ENCODE measurements at places on chromosomes 4 and X.

DNA sequence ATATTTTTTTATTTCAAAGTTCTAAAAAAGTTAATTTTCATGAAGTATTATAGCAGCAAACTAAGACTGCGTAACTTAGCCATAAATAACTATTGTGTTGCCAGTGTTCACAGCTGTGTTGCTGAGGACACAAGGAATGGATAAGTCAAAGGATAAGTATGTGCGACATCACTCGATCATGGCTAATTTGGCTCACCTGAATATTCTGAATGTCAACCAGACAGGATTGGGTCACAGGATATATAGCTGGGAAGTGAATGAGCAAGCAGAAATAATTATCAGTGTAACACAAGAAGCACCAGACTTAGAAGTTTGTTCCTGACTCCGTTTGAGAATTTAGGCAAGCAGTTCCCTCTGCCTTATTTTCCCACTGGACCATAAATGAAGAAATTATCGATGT lies 33.9 kb downstream of the PRDM8 start:
- DNase-seq = no peak

- DNase-seq = no peak
Observed at GRCh38 chr4:48853604-48854394, 22.9 kb downstream of the OCIAD1 start.

DNA sequence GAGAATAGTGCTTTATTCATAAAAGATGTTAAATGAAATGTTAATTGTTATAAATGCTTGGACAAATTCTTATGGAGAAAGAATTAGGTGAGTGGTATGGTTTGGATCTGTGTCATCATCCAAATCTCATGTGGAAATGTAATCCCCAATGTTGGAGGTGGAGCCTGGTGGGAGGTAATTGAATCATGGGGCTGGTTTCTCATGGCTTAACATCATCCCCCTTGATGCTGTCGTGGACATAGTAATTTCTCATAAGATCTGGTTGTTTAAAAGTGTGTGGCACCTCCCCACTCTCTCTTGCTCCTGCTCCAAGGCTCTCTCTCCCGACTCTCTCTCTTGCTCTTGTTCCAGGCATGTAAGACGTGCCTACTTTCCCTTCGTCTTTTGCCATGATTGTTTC lies 22.5 kb downstream of the GYPE start:
- no peak for DNase-seq

DNA sequence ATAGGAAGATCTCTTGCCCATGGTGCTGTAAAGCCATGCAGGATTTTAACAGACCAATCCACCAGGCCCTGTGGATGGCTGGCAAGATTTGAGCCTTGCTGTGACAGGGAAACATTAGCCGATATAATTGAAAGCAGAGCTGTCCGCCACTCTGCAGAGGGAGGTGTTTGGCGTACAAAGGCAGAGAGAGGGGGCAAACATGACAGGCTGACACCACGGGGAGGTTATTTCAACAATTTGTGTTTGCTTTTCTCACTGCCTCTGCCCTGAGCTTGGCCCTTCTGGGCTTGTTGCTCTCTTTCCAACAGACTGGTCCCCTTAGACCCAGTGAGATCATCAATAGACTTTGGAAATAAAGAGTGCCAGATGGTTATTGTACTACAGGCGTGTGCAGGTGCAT lies 59.4 kb downstream of the CLNK start:
- peak; percentile 17 for DNase-seq

- DNase-seq = peak; percentile 80
Observed at GRCh38 chrX:119235872-119236622, at the start of gene PGRMC1. TSS of gene PGRMC1 (plus strand) at chrX:119236285. CDS start at chrX:119236364, 79 bp downstream.

- no peak for DNase-seq
Observed at GRCh38 chrX:71637253-71637618, 18.9 kb upstream of the CXCR3 start.

- no peak for DNase-seq
Observed at GRCh38 chr4:155624478-155624877, 42.2 kb upstream of the GUCY1A1 start.

GRCh38 chrX:45261005-45261404 lies 60.3 kb upstream of the DIPK2B start:
- no peak for DNase-seq

DNA sequence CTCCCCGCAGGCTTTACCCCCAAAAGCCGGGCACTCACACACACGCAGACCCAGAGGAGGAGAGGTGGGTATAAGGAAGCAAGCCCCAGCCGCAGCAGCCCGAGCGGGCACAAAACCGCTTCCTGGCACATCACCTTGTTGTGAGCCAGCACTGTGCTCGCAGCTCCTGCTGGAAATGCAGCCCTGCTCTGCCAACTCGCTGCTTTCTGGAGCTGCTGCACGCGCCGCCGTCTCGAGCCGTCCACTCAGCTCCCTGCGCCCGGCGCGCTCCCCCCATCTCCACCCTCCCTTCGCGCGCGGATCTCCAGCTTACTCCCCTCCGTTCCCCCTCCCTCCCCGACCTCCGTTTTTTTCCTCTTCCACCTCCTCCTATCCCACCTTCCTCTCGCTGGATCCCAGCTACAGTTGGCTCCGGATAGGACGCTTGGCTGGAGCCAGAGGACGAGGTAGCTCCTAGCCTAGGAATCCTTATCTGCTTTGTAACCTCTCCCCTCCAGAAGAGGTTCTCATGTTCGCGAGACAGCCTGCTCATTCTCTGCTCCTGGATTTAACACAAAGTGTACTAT lies at the start of gene SPOCK3:
Gene SPOCK3, minus strand, starts transcription at position 179 of the 566 bp plus-strand sequence.
- DNase-seq = peak; percentile 11

GRCh38 chr4:184689681-184690080 lies 40.1 kb downstream of the PRIMPOL start:
- no peak for DNase-seq

GRCh38 chr4:27270435-27270834 lies 409.8 kb downstream of the STIM2 start:
- DNase-seq = no peak

- no peak for DNase-seq
Observed at GRCh38 chrX:115339441-115340025, 50.0 kb downstream of the LUZP4 start.

DNA sequence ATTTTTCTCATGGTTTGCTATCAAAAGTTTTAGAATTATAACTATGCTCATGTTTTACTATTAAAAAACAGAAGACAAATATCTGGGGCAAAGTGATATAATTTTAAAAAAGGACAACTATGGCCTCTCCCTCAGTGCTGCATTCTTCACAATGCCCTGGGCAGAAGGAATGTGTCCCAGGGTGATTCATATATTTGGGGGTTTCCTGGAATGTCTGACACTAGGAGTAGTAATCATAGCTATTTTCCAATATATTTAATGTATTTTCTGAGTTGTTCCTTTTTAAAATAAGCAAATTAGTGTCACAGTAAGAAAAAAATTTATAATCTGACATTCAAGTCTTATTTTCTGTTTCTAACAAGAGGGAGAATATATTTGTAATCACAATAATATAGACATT lies 281.7 kb downstream of the UNC5C start:
- no peak for DNase-seq

GRCh38 chr4:61203436-61203790 lies 3.3 kb downstream of the ADGRL3 start:
- DNase-seq = no peak

DNA sequence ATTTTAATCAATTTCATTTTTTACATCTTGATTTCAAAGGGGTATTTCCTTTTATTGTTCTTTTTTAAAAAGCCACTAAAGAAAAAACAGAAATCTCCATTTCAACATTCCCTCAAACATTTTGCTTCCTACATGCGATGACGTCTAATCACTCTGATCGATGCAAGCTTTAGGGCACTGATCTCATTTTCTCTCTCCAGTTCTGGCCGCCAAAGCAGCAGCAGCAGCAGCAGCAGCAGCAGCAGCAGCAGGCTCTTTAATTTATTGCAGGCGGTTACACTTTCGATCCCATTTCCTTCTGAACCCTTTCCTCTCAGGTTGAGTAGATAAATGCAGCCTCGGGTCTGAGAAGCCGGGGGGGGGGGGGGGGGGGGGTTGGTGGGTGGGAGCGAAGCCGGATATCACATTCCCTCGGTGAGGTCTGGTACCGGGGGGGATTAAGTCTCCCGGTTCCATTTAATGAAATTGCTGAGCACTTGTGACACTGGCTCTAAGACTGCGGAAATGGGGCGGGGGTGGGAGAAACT lies 3.4 kb upstream of the PCDH7 start:
- no peak for DNase-seq

DNA sequence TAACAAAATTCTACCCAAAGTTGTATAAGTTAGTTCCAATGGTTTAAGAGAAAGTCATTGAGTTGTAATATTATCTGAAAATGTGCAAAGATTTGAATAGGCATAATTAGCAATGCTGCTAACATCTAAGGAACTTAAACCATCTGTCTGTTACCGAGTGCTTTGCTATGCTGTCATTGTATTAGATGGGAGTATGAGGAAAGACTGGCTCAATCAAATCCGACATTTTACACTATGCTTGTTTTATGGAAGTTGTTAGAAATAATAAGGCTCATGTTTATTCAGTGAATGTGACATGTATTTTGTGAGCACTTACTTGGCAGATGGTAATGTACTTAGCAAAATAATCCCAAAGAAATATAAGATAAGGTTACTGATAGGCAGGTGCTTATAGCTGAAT lies 1715.1 kb downstream of the PCDH7 start:
- no peak for DNase-seq

- DNase-seq = no peak
Observed at GRCh38 chrX:56068274-56068758, 163.8 kb upstream of the KLF8 start.

- no peak for DNase-seq
Observed at GRCh38 chrX:3807906-3808305, 94.5 kb upstream of the PRKX start.

- no peak for DNase-seq
Observed at GRCh38 chr4:77010841-77011354, 61.3 kb downstream of the SEPTIN11 start.

GRCh38 chr4:151799417-151800012 lies 38.7 kb upstream of the GATB start:
- DNase-seq = no peak

DNA sequence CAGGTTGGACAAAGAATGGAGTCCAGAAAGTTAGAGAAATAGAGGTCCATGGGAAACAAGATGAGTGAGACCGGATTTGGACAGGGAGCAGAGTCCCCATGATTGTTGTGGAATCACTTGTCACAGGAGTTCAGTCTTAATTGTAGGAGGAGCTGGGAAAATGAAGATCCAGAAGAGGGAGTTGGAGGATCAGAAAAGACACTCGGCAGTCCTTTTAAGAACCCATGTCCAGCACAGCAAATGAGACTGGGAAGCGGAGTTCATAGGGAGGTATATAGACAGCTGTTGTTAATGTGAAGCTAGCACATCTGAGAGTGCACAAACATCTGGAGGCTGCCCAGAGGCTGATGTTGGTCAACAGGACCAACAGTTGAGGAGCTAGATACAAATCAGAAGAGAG lies 111.4 kb upstream of the RXFP1 start:
- no peak for DNase-seq

DNA sequence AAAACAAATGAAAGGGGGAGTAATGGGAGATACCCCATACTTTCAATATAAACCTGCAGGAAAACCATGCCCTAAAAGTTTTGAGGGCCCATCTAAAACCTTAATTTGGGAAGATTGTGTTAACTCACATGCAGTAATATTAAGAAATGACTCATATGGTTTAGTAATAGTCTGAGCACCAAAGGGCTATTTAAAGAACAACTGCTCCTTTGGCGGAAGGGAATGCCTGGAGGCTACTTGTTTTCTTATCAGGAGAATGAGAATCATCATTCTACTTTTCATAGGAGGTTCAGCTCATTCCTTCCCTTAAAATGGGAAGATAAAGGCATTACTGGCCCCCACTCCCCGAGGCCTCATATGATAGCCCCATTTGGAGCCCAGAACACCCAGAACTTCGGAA lies 47.6 kb downstream of the SPIN3 start:
- no peak for DNase-seq

DNA sequence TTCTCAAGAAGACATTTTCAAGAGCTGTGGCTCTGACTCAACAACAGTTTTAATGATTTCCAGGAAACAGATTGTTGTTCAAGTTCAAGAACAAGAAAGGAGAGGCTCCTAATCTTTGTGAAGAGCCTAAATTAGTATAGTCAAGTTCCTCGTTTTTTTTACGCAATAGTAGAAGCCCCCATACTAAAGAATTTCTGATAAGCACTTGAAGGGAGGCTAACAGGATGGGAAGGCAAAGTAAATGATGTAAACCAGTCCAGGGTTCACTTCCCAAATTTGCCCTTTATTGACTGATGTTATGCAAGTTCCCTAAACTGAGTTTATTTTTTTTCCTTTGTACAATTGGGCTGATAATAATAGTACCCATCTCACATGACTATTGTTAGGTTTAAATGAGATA lies 178.2 kb downstream of the RTL9 start:
- no peak for DNase-seq

DNA sequence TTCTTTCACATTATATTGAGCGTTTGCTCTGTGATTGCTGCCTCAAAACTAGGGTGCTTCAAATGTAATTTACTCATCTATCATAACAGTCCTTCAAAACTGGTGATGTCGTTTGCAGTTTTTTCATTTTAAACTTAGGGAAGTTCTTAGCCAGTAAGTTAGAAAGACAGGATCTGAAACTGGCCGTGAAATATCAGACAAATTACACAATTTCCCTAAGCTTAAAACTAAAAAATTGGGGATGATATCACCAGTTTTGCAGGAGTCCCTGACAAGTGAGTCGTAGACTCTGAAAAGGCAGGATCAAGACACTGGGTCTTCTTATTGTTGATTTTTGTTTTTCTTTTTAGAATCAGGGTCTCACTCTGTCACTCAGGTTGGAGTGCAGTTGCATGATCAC lies 44.8 kb downstream of the MOB1B start:
- no peak for DNase-seq

GRCh38 chr4:76690011-76690905 lies 207.7 kb downstream of the SOWAHB start:
- DNase-seq = no peak

DNA sequence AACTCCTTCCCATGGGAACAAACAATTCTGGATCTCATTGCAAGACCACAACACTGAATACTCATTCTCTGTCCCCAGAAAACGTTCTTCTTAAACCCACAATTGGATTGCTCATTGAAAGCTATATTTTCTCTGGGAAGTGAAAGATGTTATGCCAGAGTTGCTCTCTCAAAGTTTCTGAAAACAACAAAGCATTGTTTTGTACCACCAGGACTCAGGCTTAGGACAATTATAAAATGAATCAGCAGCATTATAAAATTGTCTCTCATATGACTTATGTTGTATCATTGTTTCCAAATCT lies 26.5 kb downstream of the TFDP3 start:
- no peak for DNase-seq

GRCh38 chr4:122914292-122914904 lies 8.0 kb downstream of the NUDT6 start:
- peak; percentile 29 for DNase-seq

DNA sequence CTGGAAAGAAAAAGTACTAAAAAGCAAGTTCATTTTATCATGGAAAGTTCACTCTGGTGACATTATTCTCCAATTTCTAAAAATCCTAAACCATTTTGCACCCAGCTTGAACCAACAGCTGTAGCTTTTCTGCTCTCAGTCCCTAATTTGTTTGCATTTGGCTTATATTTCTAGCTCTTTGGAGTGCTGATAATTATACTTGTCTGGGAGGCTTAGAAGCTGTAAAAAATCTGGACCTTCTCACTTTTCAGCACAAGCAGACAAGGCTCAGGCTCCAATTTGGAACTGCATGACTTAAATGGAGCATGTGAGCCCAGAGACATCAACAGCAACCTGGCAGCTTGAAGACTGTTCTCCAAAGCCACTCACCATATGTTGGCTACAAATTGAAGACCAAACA lies 170.9 kb upstream of the PCDH18 start:
- no peak for DNase-seq
